Natural killer cell (primary cell): ENCODE measurements at places on chromosomes 6 and 20. TPM values are rescaled to one million over a fixed set of nuclear protein-coding genes. Genes with fewer than 3 reads are reported as not detected.
A peak's percentile ranks its signal among the peaks of the same experiment; 100 is the strongest.

- DNase-seq: no peak
- peaks cover 8% of the 10 kb centered on the region for H3K4me1 ChIP-seq
- H3K36me3 ChIP-seq: no peaks in the 10 kb centered on the region
- H3K27me3 ChIP-seq: peaks cover 18% of the 10 kb centered on the region
- H3K4me3 ChIP-seq: no peak overlapping the region
Observed at GRCh38 chr6:73314577-73315492, 39.2 kb downstream of the DPPA5 start.

GRCh38 chr20:12177657-12178293 lies 260.1 kb downstream of the BTBD3 start:
- H3K4me1 ChIP-seq: no peaks in the 10 kb centered on the region
- H3K36me3 ChIP-seq: no peaks in the 10 kb centered on the region

- H3K27ac ChIP-seq: peak overlapping the region; percentile 99
- peaks cover 30% of the 10 kb centered on the region for H3K4me1 ChIP-seq
- peak; percentile 68 for DNase-seq
- peak overlapping the region; percentile 74 for H3K4me3 ChIP-seq
- H3K36me3 ChIP-seq: peaks cover 2% of the 10 kb centered on the region
Observed at GRCh38 chr6:26363882-26364701, 906 bp upstream of the BTN3A2 start.

The EFCAB8 gene
- 1.2 TPM for total RNA-seq

- DNase-seq: no peak
- H3K4me3 ChIP-seq: no peak overlapping the region
- H3K4me1 ChIP-seq: peaks cover 16% of the 10 kb centered on the region
Observed at GRCh38 chr6:11364971-11365397, 132.5 kb upstream of the NEDD9 start.
